ENCODE measurements at places on chromosomes 11 and 22.

- no peak for DNase-seq
Measured at GRCh38 chr11:44361813-44362212, 51.9 kb upstream of the ALX4 start.

DNA sequence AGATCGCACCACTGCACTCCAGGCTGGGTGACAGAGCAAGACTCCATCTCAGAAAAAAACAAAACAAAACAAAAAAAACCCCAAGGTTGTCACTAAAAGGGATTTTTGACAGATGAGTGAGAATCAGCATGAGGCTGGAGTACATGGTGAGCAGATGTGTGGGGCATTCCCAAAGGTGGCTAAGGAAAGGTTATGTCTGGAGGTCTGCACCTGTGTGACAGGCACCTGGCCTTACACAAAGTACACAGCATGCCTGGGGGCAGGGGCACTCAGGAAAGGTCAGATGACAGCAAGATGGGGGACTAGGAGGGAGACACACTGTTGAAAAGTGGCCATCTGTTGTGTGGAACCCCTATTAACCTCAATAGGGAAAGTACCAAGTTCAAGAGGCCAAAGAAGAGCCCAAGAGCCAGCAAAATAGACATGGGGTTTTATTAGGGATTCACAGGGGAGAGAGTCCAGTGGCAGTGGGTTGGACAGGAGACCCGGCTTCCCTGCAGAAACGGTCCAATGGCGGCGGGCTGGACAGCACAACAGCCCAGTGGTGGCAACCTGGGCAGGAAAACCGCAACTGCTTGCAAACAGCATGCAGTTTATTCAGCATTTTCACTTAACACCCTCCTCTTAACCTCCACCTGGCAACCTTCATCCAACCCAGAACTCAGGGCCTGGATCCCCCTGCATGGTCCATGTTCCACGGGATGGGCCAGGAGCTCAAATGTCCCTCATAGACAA is 101.1 kb downstream of the MICAL2 start:
- no peak for DNase-seq

GRCh38 chr11:104564921-104565582 is 333.2 kb downstream of the CASP12 start:
- DNase-seq, result no peak

- no peak for DNase-seq
Measured at GRCh38 chr11:92960886-92961285, 8.6 kb upstream of the MTNR1B start.

- DNase-seq, result no peak
Measured at GRCh38 chr11:104898685-104899013, 389 bp upstream of the CASP12 start.

DNA sequence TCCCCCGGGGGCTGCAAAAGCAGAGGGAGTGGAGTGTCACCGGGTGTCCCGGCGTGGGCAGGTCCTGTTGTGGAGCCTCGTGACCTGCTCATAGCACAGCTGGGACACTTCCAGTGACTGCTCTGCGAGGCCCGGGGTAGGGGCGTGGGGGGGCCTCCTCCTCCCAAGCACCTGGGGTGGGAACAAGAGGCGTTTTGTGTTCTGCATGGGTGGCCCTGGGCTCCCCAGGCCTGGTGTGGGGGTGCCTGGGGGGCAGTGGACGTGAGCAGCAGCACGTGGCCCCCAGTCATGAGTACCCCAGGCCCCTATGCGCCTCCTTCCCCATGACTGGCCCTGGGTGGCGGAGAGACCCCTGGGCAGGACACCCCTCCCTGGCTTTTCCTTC is 104.7 kb downstream of the KCNQ1 start:
- DNase-seq, result no peak

DNA sequence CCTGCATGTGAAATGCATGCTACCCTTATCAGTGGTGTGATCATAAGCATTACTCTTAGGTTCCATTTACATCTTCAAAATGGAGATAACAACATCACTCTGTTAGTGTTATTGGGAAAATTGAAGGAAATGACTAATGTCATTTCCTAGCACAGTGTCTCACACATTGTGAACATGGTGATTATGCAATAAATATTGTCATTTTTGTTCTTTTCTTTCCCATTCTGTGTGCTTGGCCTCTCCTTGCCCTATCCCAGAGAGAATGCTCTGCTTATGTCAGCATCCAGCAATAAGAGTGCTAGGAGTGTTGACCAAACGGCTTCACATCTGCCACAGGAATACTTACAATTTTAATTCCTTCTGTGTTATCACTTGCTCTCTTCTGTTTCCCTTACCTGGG is 1024.1 kb upstream of the CCDC90B start:
- no peak for DNase-seq
